ENCODE measurements at places on chromosomes 5 and 9. TPM values are rescaled to one million over a fixed set of nuclear protein-coding genes. Genes with fewer than 3 reads are reported as not detected.

GRCh38 chr5:160021831-160022446, 13.0 kb downstream of the TTC1 start:
- DNase-seq: no peak

DNA sequence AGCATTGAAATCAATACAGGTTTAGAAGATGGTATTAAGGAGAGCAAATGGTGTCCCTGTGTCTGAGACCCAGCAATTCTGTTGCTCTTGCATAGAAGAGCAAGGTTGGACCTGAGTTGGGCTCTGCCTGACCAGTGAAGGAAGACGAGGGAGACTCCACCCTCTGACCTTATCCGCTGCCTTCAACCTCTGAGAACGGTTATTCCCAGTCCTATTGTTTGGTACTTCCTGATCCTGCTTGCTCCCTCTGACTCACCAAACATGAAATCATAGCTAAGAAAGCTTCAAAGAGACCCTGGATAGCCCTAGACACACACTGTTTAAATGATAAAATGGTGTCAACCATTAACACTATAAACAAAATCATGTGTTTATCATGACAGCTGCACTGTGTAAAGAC, 218.5 kb downstream of the PLK2 start:
- no peak for DNase-seq

DNA sequence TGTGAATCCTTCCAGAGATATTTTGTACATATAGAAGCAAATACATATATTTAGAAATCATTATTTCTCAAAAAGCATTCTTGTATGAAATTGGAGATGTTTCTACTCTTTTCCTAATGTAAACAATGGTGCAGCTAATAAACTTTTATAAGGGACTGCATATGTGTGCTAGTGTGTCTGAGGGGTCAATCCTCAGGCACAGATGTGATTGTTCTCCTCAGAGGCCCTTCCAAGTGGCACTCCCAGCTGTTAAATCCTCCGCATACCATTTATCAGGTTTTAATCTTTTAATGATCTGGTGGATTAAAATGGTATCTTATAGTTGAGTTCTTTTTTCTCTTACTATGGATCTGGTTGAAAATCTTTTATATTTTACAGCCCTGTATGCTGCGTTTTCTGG, 5.6 kb upstream of the OMD start:
- no peak for DNase-seq

DNA sequence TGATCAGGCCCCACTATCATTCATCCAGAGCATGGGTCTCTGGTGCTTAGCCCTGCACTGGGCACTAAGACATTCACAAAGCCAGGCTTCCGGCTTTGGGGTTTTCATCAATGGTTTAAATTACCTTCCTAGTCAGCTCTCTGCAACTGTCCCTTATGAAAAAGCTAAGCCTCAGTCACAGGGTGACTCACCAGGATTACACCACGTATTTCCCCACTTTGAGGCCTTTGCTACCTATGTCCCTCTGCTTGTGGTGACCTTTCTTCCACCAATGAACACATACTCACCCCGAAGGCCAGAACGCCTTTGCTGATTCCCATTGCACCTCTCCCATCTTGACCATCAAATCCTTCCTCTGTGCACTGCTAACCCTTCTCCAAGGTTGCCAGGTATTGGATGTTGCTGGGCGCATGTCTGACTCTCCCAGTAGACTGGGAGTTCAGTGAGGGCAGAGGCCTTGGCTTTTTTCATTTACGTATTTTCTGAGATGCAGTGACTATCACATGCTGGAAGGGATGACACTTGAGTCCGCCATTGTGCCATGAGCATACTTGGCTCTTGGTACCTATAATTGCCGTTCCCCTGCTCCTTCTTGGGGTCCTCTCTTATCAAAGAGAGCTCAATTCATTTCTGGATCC, 58.7 kb upstream of the TNFSF8 start:
- no peak for DNase-seq

GRCh38 chr9:13284011-13284410, 4.5 kb upstream of the MPDZ start:
- DNase-seq: no peak

DNA sequence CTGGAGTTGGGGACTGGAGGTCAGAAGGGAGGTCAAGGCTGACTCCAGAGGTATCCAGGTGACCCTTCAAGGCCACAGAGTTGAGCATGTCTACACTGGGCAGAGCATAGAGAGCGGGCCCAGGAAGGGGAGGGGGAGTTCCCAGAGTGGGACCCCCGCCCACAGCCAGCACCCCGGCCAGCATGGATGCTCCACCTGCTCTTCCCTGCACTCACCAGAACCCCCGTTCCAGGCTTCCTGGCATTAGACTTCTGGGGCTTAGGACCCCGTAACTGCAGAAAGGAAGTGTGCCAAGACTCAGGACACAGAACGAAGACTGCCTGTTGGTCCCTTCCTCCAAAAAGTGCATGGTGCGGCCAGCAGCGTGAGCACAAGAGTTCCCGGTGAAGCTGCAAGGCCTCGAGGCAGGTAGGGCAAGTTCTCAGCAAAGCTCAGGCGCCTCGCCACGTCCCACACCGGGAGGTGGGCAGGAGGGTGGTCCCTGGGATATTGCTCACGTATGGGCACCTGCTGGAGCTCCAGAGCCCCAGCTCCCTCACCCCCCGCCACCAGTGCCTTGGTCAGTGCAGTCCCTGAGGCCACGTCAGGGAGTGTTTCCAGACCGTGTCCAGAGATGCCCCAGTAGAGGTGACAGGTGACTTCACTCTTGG, 13.8 kb downstream of the ABO start:
- DNase-seq: no peak

The CARD6 gene
- total RNA-seq: 6.3 TPM

The PAPPA gene
- total RNA-seq: 0.61 TPM

GRCh38 chr9:27428551-27428950, 95.5 kb upstream of the IFNK start:
- DNase-seq: no peak

- DNase-seq: no peak
Observed at GRCh38 chr5:58015175-58015574, 444.7 kb downstream of the PLK2 start.

The SEMA6A gene
- 137 TPM for total RNA-seq

DNA sequence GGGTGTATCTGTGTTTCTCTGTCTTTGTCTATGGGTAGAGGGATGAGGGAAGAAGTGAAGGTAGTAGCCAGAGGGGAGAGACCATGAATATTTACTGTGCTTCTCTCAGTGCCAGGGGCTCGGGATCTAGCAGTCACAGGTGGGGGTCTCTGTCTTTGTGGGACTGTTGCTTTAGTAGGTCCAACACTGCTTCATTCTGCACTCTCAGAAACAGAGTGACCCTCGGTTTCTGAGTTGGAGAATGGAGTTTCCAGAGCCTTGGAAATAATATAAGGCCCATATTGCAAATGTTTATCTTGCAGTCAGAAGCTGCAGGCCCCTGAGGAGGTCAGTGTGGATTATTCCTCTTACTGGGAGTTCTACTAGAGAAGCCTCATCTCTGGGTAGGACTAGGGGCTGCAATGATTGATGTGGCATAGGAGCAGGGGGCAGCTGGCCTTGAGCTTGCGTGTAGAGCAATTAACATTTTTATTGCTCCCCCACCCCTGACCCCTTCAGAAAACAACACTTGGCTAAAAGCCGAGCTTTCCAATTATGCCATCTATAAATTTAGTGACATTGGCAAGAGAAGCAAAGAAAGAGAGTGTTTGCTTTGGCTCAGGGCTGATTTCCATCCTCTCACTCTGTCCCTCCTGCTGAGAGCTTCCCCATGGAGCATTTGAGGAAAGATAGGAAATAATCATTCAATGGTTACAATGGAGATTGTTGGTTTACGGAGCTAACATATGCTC, 55.0 kb upstream of the TRPC7 start:
- DNase-seq: no peak

GRCh38 chr9:97831843-97832636, 21.0 kb upstream of the FOXE1 start:
- DNase-seq: no peak

DNA sequence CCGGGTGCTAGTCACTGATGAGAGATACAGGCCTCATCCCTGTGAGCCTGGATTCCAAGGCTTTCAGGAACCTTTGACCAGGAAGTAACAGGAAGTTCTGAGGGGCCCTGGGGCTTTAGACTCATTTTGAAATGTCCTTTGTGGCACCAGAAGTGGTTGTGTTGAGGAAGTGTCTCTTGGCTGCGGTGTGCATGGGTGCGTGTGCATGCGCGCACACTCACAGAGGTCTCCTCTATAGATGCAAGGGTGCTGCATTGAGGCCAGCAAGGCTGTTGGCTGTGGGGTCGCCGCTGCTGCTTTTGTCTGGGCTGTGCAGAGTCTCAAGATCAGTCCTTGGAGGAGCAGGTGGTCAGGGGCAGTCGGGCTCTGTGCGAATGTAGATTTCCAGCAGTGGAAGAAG, 7.6 kb downstream of the RAB24 start:
- no peak for DNase-seq

- no peak for DNase-seq
Observed at GRCh38 chr9:123525424-123525823, 169.4 kb downstream of the CRB2 start.

DNA sequence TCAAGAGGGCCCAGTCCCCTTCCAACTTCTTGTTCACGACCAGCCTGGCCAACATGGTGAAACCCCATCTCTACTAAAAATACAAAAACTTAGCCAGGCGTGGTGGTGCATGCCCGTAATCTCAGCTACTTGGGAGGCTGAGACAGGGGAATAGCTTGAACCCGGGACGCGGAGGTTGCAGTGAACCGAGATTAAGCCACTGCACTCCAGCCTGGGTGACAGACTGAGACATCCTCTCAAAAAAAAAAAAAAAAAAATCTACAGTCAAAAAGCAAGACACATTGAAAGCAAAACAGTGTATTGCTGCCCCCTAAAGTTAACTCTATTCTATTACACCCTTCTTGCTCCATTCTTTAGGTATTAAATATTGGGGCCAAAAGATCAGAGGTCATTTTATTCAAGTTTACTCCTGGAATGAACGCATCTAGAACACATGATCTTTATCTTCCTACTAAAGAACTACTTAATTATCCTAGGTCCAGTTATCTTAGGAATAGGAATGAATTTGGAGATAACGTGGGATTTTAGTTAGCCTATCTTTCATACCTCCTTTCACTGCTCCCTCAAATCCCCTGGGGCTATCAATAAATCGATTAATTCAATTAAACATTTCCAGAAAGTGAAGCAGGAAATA, 2.4 kb downstream of the ATG12 start:
- no peak for DNase-seq

DNA sequence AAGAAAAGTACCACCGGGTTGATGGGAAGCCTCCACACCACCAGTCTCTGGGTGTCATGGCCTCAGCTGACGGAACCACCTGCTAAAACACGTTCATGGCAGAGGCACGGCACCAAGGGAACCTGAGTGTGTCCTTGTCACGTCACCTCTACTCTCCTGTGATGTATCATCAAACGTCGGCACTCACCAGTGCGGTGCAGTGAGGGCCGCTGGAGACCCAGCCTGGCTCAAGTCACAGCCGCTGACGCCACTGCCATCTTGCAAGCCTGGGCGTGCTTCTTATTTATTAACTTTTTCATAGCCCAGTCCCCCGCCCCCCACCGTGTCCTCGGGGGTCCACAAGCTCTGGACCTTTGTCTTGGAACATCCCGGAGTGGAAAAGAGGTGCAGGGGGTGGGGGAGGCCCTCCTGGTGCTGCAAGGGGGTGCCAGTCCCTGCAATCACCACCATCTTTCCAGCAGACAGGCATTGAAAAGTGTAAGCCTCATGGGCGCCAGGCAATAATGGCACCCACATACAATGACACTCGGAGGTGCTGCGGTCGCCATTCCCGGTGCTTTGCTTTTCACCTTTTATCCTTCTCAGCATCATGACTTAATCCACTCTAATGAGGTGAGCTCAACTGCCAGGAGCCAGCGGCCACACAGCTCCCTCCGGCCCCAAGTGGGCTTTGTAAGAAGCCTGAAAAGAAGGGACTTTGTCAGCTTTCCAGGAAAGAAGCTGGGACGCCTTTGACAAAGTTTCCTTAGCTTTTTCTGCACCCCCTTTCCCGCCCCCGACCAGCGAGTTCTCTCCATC, 202.3 kb upstream of the IRX1 start:
- no peak for DNase-seq

- DNase-seq: no peak
Observed at GRCh38 chr9:81317939-81318338, 371.4 kb downstream of the TLE1 start.

The SYK gene
- 59.5 TPM for total RNA-seq

DNA sequence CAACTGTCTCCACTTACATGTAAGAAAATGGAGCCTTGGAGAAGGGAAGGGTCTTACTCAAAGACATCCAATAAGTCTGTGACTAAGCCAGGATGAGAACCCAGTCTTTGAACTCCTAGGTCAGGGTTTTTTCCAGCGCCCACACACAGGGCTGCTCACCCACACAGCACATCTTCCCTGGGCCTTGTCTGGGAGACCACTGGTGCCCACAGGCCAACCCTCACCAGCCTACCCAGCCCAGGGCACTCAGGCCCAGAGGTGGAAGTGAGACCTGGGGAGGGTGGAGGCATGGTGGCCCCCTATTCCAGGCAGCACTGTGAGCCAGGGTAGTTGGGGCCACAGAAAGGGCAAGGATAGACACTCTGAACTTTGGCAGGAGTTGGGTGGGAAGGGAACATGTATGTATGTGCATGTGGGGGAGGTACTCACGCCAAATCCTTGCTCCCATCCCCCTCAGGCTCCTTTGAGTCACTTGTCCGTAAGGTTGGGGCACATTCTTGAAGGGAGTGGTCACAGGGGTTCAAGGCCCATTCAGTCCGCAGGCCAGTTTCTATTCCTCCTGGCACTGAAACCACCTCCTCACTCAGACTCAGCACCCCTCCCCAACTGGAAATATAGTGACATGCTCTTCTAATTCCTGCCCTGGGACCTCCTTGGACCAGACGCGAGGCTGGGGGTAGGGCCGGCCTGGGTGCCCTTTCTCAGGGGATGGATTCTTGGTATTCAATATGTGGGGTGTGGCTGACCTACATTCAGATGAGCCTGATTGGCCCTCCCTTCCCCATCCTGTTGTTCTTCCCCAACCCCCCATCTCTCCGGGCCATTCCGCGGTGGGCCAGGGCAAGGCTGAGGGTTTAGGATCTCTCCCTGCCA, 2.9 kb upstream of the SLC4A9 start:
- DNase-seq: no peak

The FAM78A gene
- total RNA-seq: 3.9 TPM

- DNase-seq: no peak
Observed at GRCh38 chr9:132459661-132460060, 49.6 kb downstream of the CFAP77 start.

DNA sequence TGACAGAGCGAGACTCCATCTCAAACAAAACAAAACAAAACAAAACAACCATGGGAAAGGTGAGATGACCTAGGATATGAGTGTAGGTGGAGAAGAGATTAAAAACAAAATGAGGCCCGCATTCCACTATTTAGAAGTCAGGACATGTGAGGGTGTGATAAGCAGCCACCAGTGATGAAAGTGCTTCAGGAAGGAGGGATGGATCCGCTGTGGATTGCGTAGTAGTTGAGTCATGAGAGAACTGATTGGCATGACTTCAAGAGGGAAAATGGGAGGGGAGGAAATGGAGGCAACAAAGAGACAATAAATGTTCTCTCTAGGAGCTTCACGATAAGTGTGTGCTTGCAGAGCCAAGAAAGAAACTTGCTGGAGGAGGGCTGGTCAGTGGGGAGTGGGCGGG, 367.6 kb downstream of the ARL15 start:
- no peak for DNase-seq

All from mucosa of descending colon (tissue), 3 donors.